ENCODE measurements at places on chromosomes 16 and 17. TPM values are rescaled to one million over a fixed set of nuclear protein-coding genes. Genes with fewer than 3 reads are reported as not detected.

Gene SLC5A10
- not detected for total RNA-seq

DNA sequence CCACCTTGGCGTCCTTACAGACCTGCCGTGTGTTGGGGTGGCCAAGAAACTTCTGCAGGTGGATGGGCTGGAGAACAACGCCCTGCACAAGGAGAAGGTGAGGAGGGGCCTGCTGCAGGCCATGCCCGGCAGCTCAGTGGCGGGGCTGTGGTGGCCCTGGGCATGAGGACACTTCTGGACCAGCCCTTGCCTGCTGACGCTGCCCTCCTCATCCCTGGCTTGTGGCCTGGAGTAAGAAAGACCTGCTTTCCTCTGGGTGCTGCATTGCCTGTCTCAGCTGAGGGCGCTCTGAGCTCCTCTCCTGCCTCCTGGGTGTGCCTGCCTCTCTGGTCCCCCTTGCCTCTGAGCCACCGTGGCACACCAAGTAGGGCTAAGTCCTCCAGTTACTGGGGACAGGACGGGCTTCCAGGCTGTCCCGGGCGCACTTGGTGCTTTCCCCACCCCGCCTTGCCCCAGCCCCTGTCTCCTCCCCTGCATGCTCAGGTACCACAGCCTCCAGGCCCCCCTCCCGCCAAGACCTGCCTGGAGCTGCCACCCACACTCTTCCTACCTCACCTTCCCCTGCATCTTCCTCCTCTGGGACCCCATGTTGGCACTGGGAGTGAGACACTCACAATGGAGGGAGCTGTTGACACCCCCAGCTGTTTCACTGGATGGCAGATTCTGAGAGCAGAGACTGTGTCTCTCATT lies 8.7 kb downstream of the ENDOV start:
- no peak for DNase-seq

Gene CLDN9
- not detected for total RNA-seq

- no peak for DNase-seq
These were observed 150.5 kb upstream of the SOX9 start for GRCh38 chr17:71970312-71970711.

GRCh38 chr16:67529582-67530012 lies 968 bp downstream of the RIPOR1 start:
- DNase-seq, result no peak

DNA sequence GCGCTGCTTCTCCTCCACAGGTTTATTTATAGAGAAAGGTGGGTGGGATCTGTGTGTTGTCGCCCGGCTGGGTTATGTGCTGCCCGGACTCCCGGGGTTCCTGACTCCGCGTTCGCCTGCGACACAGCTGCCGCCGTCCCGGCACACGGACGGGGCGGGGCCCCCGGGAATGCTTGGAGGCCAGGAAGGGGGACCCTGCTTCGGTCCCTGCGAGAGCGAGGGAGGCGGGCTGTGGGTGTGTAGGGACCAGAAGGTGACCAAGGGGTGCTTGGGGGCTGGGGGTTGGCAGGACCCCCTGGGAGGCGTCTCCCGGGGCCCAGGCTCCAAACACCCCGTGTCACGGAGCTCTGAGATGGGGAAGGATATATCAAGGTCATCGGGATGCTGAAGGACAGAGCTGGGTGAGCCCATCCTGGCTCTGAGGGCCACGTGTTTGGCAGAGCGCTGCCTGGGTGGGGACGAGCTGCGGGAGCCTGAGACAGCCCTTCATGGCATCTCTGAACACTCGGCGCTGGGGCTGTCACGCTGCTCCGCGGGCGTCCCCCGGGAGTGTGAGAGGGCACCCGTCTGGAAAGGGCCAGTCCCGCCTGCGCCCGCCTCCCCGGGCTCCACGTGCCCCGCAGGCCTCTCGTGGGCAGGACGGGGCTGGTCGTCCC lies 4.2 kb downstream of the CACNA1H start:
- DNase-seq, result no peak

Gene KRT24
- not detected for total RNA-seq

Gene VWA3A
- 0.90 TPM for total RNA-seq

DNA sequence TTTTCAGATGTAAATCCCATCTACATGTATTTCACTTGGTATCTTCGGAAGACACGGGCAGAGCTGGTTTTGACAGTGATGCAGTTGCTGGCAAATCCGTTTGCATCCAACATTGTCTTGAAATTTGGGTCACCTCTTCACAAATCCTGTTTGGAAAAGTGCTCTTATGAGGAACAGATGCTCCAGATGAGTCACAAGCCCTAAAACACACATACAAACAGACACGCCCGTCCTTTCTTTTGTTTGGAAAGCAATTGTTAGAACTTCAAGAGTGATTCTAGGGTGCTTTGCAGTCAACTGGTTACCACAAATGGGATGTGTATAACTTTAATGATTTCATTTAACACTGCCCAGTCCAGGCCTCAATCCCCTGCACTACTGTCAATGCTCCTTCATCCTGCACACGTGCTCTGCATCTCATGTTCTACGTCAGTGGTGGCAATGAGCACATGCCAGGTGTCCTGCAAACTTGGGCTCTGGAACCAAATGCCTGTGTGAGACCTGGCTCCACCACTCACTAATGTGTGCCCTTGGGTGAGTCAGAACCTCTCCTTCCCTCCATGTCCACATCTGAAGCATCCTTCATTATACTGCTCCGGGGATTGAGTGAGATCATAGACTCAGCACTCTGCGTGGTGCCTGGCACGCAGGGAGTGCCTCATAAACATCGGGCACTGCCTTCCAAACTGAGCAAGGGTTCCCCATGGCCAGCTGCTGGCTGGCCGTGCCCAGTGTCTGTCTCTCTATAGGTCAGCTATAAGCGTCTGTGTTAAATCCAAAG lies 19.3 kb upstream of the FOXF1 start:
- no peak for DNase-seq

DNA sequence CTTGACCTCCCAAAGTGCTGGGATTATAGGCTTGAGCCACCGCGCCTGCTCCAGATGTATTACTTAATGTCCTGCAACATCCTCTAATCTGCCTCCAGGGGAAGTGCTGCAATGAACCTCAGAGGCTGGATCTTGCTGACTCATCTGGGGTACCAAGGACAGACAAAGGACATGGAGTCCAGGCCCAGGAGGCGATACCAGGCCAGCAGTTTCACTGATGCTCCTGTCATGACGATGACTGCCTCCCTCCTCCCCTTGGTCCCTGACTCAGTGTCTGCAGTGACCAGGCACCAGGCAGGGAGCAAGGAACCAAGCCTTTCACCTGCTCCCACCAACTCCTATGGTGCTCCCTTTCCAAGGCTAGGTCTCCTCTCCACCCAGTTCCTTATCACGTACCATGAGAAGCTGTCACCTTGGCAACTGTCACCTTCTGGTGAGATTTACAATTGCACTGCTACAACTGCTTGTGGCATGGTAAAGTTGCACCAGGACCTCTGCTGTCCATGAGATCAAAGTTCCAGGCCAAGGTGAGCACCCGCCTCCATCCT lies 21.6 kb upstream of the PHOSPHO1 start:
- DNase-seq, result no peak

DNA sequence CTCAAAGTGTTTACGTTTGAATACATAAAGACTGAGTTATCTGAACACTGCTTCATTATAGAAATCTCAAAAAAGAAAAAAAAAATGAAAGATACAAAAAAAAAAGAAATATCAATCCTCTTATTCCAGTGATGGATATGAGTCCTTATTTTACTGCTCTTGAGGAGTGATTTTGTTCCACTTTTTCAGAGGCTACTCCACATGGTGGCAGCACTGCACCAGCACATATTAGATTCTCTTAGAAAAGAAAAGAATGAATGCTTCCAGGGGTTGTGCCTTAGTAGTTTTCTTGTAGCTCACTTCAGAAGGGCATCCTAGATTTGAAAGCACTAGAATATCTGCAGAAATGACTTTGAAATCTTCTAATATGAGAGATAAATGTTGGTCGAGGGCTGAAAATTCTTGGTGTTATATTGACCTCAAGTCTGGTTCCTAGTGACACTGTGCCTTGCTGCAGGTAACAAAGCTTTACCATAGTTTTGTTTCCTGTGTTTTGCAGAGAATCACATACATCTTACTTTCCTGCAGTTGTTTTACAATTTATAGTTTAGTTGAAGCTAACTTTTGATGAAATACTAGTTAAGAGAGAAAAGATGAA lies 25.9 kb downstream of the AP2B1 start:
- no peak for DNase-seq

- no peak for DNase-seq
These were observed 782.7 kb downstream of the CDH11 start for GRCh38 chr16:64339052-64339770.

Gene KRTAP3-2
- not detected for total RNA-seq

DNA sequence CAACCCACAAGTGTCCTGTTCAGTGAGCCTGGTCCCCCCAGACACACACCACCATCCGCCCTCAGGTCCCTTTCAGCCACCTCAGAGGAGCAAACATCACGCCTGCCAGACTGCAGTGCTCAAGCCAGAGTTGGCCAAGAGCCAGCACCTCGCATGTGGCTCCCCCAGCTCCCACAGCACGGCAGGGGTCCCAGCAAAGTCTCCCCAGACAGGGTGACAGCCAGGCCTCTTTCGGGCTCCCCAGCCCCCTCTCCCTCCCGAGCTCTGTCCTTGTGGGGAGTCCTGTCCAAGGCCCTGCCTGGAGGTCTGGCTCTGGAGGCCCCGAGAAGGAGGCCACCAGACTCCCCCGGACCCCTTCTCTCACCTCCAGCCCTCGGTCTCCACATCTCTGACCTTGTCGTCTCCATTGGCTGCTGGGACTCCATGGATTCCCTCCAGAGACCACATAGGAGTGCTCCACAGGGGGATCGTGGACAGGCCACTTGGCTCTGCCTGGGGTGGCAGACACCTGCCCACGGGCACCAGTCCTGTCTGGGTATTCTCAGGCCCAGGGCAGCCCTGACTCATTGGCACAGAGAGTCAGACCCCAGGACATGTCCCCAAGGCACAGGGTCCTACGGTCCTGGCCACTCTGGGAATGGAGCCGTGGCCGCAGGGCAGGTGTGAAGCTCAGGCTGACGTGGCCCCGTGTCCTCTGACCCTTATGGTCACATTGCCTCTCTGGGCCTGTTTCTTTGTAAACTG lies 1.8 kb upstream of the MYADML2 start:
- DNase-seq, result no peak

DNA sequence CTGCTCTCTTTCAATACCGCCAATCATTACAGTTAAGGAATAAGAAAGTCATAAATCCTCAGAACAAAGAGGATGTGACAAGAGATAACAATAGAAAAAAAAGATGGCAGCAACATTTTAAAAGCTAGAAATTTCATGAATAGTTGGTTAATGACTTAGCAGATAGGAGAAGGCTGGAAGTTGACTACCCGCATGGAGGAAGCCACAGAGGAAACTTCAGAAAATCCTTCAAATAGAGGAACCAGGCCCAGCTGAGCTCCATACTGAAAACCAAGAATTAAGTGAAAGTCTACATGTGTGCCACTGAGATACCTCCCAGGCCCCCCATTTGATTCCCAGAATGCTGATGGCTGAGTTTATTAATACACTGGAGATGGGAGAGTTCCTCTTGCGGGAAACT lies 109.3 kb downstream of the GSG1L start:
- DNase-seq, result no peak

DNA sequence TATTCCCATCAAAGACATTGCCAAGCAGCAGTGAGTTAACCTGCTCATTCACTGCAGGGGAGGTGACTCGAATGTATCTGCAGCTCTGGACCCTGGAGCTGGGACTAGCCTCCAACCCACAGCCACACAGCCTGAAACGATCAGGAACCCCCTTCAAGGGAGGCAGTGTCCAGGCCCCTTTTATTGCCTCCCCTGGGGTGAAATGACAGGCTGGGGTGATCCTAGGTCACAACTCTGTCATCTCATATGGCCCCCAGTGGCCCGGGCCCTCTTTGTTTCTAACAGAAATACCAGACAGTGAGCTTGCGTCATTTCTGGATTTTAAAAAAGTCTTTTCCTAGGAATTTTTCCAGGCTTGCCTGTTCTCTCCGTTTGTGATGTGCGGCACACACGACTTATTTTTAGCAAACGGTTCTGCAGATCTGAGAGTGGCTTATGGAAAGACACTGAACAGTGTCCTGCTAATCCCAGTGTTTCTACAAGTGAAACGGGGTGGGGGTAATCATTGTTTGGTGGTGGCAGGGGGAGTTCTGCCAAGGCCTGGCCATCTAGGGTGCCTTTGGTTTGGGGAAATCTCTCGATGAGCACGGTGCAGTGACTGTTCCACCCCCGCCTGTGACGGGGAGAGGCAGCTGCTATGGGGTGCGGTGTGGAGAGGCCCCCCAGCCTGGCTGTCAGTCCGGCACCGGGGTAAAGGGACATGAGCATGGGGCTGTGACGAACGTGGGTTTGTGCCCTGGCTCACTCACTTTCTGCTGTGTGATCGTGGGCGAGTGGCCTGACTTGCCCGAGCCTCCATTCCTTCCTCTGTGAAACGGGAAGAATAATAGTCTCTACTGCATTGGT lies 27.2 kb downstream of the NAGPA start:
- DNase-seq, result no peak

DNA sequence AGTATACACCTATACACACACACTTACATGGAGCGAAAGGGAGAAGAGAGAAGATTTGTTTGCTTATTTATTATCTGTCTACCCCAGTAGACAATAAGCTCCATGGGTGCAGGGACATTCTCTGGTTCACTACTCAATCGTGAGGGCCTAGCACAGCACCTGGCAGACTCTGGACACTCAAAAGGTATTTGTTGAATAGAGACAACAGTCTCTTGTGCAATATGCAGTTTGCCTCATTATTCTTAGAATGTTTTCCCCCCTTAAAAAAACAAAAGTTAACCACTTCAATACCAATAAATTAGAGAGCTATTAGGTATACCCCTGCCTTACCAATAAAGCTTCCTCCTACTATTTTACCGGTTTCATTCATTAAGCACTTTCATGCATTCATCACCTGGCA lies 2.0 kb downstream of the AKAP10 start:
- DNase-seq, result no peak

Gene PABPN1L
- total RNA-seq, result not detected

GRCh38 chr16:49780433-49780832 lies 75.5 kb downstream of the ZNF423 start:
- DNase-seq, result no peak

DNA sequence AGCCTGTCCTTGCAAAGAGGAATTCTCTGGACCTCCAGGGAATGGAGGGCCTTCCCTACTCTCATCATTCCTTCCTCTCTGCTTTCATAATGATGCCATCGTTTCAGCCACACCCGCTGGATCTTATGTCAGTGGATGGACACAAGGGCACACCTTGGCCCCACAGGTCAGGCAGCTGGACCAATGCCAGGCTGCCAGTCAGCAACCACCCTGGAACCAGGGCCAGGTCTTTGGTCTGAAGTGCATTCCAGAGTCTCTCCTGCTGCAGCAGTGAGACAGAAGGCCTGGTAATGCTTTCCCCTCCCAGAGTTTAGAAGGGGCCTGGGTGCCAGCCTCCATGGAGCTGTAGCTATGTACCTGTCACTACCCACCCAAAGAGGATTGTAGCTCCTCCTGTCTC lies 7.4 kb downstream of the C1QL1 start:
- no peak for DNase-seq

All from T-helper 17 cell (primary cell).